ENCODE measurements at places on chromosomes 3 and 15.

GRCh38 chr3:193572426-193572908, 17.8 kb upstream of the ATP13A4 start:
- H3K4me1 ChIP-seq: no peaks in the 10 kb centered on the region
- H3K36me3 ChIP-seq: no peaks in the 10 kb centered on the region
- no peak overlapping the region for H3K4me3 ChIP-seq
- no peak overlapping the region for H3K27ac ChIP-seq
- no peaks in the 10 kb centered on the region for H3K27me3 ChIP-seq
- no peak for ATAC-seq

DNA sequence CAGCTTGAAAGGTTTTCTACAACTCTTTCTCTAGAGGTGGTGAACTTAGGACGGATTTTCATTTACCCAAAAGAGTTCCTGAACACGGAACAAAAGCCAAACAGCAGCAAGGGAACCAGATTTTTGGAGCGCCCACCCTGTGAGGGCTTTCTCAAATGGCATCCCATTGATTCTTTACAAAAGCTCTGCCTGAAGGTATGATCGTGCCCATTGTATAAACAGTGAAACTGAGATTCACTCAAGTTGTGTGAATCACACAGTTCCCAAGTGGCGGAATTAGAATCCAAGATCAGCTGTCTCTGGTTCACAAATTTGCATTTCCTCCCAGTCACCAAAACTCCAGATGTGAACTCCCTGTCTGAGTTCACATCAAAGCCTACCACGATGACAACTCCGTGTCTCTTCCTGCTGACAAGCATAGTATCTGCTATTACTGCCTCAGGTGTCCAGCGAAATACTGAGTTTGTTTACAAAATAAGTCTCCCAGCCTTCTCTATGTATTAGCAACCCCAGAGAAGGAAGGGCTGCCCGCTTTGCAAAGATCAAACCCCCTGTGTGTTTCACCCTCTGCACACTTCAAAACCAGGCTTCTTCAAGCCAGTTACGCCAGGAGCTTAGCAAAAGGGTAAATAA, 235.9 kb upstream of the ST8SIA2 start:
- no peak overlapping the region for H3K27ac ChIP-seq
- H3K4me3 ChIP-seq: no peak overlapping the region
- no peaks in the 10 kb centered on the region for H3K27me3 ChIP-seq
- no peaks in the 10 kb centered on the region for H3K4me1 ChIP-seq

- H3K4me1 ChIP-seq: no peaks in the 10 kb centered on the region
- no peaks in the 10 kb centered on the region for H3K36me3 ChIP-seq
- peaks cover 5% of the 10 kb centered on the region for H3K27me3 ChIP-seq
- ATAC-seq: no peak
- H3K27ac ChIP-seq: no peak overlapping the region
- no peak overlapping the region for H3K4me3 ChIP-seq
These were observed 361.4 kb upstream of the TRIM42 start for GRCh38 chr3:140316466-140316865.

DNA sequence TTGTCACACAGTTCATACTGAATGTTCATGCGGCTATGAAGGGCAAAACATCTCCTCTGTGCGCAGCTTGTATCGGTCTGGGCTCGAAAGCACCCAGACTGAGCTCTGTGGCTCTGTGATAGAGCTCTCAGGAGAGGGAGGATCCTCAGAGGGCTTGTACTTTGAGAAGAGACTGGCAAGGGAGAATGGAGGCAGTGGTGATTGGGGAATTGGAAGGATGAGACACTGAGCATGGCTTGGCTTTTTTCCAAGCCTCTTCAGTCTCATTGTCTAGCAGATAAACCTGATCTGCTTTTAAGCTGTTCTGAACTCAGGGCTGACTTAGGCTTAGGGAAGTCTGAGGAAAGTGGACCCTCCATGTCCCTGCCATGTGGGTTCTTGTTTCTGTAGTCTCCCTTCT, 43.0 kb downstream of the RAD54L2 start:
- no peaks in the 10 kb centered on the region for H3K4me1 ChIP-seq
- no peak overlapping the region for H3K4me3 ChIP-seq
- no peaks in the 10 kb centered on the region for H3K27me3 ChIP-seq
- H3K36me3 ChIP-seq: no peaks in the 10 kb centered on the region
- ATAC-seq: no peak

DNA sequence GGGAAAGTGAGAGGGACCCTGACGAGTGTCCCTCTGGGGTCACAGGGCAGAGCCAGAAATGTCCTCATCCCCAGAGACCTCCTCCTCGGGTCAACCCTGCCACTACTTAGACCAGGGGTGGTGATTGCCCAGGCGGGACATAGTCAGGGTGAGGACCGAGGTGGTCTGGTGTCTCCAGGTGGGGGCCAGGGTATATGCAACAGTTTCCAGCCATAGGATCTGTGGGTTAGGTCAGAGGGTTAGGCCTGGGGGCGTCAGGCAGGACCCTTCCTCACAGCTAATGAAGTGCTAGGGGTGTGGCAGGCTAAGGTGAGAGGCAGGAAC, 22.3 kb upstream of the FBLN2 start:
- H3K36me3 ChIP-seq: no peaks in the 10 kb centered on the region
- peaks cover 34% of the 10 kb centered on the region for H3K4me1 ChIP-seq
- H3K27me3 ChIP-seq: peaks cover 12% of the 10 kb centered on the region
- no peak overlapping the region for H3K4me3 ChIP-seq

DNA sequence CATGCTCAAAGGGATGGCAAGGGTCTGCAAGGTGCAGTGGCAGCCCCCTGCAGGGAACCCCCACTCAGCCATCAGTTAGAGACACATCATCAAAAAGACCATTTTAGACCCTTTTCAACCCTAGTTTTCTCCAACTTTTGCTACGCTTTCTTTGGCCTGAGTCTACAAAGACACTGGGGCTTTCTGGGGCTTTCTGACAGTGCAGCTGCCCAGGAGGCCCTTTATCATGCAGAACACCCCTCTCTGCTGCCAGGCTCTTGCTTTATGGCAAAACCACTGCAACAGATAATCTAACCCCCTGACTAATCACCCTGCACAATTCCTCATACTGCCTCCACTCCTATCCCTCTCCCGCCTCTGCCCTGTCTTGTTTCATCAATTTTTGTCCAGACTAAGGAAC, 2.4 kb downstream of the NMNAT3 start:
- H3K27ac ChIP-seq: no peak overlapping the region
- no peak overlapping the region for H3K4me3 ChIP-seq
- no peaks in the 10 kb centered on the region for H3K27me3 ChIP-seq
- ATAC-seq: no peak
- peaks cover 7% of the 10 kb centered on the region for H3K4me1 ChIP-seq
- no peaks in the 10 kb centered on the region for H3K36me3 ChIP-seq

DNA sequence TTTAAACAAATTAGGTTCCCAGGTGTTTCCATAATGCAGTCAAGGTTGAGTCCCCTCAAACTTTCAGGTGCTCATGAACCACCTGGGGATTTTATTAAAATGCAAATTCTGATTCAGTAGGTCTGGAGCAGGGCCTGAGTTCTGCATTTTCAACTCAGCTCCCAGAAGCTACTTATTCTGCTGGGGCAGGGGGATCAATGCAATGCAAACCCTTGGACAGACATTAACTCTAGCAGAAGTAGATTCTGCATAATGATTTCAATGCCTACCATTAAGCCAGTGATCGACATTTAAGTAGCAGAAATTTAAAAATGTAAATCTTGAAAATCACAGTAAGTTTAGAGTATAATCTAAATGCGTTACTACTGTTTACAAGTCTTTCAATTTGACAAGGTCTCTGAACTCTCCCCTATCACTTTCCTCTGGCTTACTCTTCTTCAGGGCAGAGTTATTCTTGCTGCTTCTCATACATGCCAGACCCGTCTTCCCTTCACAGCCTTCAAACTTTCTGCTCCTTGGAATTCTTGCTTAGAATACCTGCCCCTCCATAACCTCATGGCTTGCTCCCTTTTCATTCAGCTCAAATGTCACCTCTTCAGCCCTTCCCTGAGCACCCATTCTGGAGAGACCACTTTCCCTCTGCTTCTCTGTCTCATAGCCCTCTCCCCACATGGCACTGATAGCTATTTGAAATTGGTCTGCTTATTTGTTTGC, 19.3 kb upstream of the DPPA4 start:
- no peaks in the 10 kb centered on the region for H3K36me3 ChIP-seq
- no peak for ATAC-seq
- no peaks in the 10 kb centered on the region for H3K27me3 ChIP-seq
- no peak overlapping the region for H3K27ac ChIP-seq
- no peak overlapping the region for H3K4me3 ChIP-seq
